ENCODE measurements at places on chromosomes 12 and 14.

- no peak for DNase-seq
These were observed 42.8 kb upstream of the CRADD start for GRCh38 chr12:93634416-93634815.

GRCh38 chr12:5808981-5809380 is 136.1 kb downstream of the ANO2 start:
- no peak for DNase-seq

DNA sequence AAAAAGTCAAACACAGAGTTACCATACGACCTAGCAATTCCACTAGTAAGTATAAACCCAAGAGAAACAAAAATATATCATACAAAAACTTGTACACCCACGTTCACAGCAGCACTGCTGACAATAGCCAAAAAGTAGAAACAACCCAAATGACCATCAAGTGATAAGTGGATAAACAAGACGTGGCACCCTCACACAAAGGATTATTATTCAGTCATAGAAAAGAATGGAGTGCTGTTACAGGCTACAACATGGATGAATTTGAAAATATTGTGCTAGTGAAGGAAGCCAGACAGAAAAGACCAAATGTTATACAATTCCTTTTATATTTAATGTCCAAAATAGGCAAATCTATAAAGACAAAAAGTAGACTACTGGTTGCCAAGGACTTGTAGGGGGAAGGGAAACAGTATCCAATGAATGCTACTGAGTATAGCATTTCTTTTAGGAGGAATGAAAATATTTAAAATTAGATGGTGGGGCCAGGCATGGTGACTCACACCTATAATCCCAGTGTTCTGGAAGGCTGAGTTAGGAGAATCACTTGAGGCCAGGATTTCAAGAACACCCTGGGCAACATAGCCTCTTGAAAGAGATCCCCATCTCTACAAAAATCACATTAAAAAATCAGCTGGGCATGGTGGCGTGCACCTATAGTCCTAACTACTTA is 41.9 kb downstream of the SPTLC2 start:
- DNase-seq = no peak

- DNase-seq = no peak
These were observed 210.4 kb downstream of the CHST11 start for GRCh38 chr12:104667139-104667538.

- DNase-seq = no peak
These were observed 204.7 kb downstream of the EPS8 start for GRCh38 chr12:15584366-15585041.

DNA sequence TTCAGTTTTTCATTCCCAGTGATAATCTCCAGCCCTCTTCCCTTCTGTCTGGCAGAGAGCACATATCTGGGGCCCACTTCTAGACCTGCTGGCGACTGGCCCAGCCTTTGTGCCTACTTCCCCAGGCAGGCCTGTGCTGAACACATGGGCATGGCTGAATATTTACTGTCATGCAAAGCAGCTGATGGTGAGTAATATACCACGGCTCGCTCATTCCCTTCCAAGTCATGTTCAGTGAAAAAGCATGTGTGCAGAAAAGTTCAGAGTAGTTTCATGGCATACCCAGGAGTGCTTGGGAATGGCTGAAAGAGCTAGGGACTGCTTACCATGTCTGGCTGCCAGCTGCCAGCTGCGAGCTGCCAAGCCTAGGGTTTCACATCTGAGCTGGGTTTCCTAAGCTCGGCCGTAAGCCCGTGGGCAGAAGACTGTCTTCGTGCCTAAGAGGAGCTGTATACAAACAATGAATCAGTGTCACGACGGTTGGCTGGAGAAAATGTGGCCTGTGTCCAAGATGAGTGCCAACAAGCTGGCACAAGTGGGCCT is 179.9 kb upstream of the PELI2 start:
- no peak for DNase-seq

DNA sequence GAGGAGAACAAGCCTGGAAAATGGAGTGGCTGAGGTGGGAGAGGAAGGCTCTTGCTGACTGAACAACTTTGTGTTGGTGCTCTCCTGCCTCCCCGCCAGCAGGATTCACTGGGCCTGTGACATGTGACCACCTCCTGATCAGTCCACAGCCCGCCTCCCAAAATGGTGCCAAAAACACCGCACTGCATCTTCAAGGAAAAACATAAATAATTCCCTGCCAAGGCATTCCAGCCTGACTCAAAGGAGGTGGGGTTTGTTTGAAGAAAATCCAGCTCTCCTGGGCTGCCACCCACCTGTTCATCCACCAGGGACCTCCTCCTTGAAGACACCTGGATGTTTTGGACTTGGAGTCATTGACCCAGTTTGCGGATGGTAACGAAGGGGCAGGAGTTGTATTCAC is 83.8 kb upstream of the PIWIL1 start:
- DNase-seq = no peak

GRCh38 chr12:75976113-75976512 is 55.5 kb downstream of the PHLDA1 start:
- DNase-seq = no peak

DNA sequence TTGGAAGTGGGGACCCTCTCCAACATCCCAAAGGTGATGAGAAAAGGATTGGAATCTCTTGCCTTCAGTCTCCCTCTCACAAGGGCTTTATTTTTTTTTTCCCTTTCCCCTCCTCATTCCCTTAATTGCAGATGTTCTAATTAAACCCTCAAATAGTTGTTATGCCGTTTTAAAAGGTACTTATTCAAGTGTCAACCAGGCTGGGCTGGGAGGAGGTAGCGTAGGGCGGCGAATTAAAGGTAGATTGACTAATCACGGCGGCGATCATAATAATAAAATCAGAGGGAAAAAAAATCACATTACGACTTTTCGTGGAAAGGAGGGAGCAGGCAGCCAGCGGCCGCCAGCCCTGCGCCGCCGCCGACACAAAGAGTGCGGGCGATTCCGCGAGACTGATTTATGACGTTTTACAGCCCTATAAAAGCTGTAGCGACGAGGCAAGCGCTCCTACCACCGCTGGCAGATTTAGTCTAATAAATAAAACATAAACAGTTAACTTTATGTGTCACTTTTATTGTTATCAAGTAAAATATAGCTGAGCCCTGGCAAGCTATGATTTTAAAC is 1.7 kb upstream of the HOXC4 start:
- no peak for DNase-seq

DNA sequence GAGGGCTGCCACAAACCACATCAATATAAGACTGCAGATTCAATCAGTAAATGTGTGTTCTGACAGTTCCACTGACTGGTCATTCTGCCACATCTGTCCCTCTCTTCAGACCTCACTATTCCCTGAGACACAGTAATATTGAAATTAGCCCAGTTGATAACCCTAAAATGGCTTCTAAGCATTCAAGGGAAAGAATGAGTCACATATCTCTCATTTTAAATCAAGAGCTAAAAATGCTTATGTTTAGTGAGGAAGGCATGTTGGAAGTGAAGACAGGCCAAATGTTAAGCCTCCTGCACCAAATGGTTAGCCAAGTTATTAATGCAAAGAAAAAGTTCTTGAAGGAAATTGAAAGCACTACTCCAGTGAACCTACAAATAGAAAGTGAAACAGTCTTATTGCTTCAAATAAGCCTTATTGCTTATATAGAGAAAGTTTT is 24.5 kb upstream of the KIF21A start:
- no peak for DNase-seq

DNA sequence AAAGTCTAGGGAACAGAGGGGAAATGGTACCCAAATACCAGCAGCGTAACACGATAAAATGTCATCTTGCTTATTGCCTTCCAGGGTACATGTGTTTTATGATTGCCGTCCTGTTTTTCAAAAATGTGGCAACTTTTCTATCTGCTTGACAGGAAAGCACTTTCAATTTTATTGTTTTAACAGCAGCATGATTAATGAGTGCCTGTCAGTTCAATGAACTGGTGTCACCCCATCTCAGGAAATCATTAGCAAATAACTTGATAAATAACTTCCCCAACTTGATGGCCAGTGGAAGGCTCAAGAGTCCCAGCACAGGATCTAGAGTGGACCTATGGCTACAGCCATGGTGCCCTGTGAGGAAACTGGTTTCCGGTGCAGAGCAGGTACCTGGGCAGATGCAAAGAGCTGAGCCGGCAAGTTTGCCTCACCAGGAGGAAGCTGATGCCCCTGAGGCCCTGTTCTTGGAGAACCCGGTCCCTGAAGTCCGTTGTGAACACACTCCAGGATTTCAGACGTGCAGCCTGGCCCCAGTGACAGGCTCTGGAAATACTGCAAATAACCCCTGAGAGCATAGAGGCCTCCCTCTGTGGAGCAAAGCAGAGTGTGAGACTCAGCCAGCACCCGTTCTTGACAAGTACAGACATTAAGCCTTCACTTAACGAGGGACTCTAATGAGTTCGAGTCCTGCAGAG is 173.5 kb upstream of the SFSWAP start:
- no peak for DNase-seq

GRCh38 chr12:110597885-110598284 is 14.8 kb upstream of the PPTC7 start:
- DNase-seq = no peak

DNA sequence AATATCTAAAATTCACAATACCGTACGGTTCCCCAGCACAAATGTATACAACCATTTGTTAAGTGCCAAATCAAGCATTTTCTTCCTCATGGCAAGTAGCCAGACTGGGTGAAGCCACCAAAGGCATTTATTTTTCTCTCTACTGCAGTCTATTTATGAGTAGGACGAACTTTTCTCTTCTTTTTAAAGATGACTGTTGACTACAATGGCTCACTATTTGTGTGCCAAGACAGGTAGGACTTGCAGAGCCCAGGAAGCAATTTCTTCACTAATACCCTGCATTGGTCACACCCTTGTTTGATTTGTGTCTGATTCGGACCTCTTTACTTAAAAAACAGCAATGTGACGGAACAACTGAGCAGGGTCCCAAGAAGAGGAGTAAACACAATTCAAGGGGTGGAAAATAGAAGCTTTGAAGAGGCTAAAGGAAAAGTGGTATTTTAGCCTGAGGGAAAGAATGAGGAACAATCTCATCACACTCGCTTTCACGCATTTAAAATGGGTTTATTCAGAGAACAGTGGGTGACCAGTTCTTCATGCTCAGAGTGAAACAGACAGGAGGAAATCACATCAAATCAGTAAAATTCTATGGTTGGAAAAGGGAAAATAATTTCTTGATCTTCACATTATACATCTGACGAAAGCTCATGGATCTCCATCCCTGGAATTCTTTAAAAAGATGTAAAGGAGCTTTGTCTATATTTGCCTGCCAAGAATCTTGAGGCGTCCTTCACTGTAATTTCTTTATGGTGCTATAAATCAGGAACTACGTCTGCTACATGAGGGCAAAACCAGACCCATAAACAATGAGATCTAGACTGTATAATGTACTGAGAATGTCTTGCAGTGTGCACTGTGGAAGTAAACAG is 183.8 kb downstream of the PPM1H start:
- no peak for DNase-seq

- DNase-seq = no peak
These were observed 99.7 kb upstream of the PLEKHG7 start for GRCh38 chr12:92602930-92603623.

- no peak for DNase-seq
These were observed 926 bp upstream of the CMKLR1 start for GRCh38 chr12:108340037-108340436.

DNA sequence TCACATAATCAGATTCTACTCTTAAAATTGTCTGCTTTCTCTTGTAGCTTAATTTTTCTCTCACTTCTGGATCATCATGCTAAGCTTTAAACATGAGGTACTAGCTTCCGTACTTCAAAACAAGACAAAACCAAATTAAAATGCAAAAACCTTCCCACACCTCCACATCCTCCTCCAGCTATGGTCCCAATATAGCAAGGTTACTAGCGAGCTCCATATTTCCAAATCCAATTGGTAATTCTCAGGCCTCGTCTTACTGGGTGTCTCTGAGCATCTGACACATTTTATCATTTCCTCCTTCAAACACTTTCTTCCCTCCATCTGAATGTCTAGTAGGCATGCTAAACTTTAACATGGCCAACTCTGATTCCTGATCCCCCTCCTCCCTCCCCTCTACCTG is 7.9 kb upstream of the PAPOLA start:
- DNase-seq = no peak

DNA sequence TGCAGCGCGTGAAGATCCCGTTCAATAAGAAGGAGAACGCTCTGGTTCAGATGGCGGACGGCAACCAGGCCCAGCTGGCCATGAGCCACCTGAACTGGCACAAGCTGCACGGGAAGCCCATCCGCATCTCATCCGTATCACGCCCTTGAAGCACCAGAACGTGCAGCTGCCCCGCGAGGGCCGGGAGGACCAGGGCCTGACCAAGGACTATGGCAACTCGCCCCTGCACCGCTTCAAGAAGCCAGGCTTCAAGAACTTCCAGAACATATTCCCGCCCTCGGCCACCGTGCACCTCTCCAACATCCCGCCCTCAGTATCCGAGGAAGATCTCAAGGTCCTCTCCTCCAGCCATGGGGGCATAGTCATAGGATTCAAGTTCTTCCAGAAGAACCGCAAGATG is 131.9 kb upstream of the FUT8 start:
- DNase-seq = no peak

DNA sequence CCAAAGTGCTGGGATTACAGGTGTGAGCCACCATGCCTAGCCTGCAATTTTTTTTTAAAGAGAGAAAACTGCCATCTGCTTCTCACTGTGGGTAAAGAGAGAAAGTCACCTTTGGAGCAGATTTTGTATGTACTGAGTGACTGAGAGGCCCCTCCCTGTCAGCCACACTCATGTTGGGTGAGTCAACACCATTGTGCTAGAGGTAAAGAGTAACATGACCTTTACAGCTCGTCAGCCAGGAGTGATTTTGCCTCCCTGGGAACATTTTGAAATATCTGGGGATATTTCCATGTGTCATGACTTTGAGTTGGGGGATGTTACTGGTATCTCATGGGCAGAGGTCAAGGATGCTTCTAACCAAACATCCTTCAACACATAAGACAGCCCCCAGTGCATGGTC is 115.2 kb downstream of the KSR2 start:
- DNase-seq = no peak

DNA sequence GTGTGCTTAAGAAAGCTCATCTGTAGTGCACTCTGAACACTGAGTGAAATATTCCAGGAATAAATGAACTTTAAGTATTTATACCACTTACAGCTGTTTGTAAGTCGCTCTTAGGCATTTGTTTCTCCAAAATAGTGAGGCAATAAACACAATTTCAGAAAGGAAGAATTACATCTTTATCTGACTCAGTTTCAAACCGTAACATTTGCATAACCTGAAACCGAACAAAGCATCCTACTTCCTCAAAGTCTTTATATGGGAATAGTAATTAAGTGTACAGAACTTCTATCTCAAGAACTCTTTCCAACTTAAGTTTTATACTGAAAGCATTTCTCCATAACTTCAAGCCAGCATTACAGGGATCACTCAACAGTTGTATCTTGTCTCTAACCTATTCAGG is 58.4 kb downstream of the SOX5 start:
- DNase-seq = no peak

DNA sequence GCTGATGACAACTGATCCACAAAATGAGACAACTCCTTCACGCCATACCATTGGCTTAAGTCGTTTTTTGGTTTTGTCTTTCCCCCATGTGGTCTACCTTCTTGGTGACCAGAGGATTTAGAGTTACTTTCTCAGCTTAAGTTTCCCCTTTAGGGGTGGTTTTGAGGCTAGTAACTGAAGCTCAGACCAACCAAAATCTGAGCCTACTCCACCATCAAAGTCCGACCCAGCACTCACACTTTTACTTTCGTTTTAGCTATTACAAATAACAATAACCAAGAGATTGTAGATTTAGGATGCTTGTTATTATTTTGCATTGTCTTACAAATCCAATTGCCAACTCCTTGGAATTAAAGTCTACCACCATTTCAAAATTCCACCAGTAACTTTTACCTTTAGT is 130.6 kb upstream of the MDM1 start:
- DNase-seq = no peak

- DNase-seq = no peak
These were observed 5.3 kb upstream of the GLTP start for GRCh38 chr12:109885616-109886015.

GRCh38 chr14:68911594-68912227 is 67.4 kb downstream of the ACTN1 start:
- DNase-seq = peak; percentile 76
